Stimulated activated CD4-positive, alpha-beta T cell treated with anti-CD3 and anti-CD28 coated beads, Interleukin-4, amount 100 ng/mL, for 24 hours (primary cell): ENCODE measurements at places on chromosomes 5 and 9.

- DNase-seq: no peak
Measured at GRCh38 chr5:149203921-149204441, 62.7 kb downstream of the ABLIM3 start.

DNA sequence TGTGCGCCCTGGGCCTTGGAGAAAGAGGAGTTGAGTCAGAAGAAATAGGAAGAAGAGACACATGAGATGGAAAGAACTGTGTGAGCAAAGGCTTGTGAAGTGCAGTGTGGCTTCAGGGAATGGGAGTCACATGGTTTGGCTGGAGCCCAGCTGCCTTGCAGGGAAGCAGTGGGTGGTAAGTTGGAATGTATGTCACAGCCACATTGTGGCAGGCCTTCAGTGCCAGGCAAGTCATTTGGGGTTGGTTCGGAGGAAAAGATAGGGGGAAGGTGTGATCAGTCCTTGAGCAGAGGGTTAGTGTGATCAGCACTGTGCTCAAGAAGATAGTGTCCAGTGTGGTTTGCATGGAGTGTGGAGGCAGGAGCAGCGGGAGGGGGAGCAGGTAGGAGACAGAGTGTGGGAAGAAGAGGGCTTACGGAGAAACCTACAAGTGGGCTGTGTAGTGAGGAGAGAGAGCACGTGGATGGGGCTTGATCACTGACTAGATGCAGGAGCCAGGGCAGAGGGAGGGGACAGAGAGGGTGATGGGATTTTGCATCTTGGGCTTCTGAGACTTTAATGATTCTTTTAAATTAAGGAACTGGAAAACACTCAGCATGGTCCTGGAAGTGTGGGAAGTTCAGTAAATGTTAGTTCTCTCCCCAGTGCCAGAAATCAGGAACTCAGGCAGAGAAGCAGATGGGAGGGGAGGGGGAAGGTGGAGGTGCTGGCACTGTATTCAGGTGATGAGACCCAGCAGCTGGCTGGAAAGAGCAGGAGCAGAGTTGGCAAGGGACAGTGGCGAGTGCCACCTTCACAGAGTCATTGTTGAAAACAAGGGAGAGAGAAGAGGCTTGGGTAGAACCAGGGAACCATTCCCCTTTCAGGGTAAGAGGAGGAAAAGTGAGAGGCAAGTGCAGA lies 46.6 kb downstream of the ARHGAP26 start:
- DNase-seq: no peak

DNA sequence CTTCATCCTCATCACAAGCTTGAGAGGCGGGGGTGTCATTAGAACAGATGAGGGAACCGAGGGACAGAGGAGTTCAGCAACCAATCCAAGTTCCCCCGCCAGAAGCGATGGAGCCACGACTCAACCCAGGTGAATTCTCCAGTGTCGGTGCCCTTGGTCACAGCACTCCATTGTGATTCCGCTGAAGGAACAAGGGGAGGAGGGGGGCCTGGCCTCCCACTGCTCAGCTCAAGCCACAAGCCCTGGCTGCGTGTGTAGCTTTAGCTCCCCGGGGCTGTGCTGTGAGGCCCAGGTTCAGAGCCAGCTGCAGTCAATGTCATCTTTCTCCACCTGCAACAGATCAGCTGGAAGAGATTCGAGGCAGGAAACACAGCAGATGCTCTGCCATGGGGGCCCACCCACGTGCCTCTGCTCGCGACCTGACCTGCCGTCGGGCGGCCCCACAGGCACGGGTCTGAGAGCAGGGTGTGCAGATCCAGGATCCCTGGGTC lies 72.6 kb downstream of the GTF3C4 start:
- DNase-seq: no peak

DNA sequence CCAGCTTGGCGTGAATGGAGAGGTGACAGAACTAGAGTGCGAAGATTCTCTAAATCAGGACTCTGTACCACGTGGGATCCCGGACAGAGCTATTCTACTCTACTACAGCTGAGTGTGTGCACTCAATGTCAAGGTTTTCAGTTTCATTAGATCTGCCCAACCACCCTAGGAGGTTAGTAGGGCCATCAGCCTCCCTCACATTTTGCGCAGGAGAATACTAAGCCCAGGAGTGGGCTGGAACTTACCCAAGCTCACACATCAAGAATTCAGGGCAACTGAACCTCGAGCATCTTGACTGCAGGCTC lies 68.3 kb upstream of the TBC1D2 start:
- DNase-seq: no peak

DNA sequence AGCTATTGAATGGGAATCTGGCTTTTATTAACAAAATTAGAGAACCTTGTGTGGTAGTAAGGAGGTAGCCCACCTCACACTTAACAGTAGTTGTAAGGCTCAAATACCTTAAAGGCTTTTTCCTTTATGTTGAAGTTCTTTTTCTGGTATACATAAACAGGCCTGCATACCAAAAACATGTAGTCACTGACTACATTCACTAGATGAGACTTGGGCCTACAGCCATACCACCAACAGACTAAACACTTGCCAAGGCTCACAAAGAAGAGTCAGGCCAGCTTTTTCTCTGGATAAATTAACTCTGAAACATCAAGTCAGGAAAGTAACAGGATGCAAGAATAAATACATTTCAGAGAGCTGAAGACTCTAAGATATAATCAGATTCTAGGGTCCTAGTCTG lies 78.6 kb upstream of the MPDZ start:
- DNase-seq: no peak

GRCh38 chr9:34732478-34732877 lies 22.5 kb upstream of the CCL21 start:
- no peak for DNase-seq

- DNase-seq: no peak
Measured at GRCh38 chr9:126842220-126842842, 18.1 kb upstream of the ZBTB34 start.

GRCh38 chr9:80501635-80502034 lies 929.9 kb downstream of the TLE4 start:
- no peak for DNase-seq

- DNase-seq: no peak
Measured at GRCh38 chr9:79604149-79604548, 32.4 kb downstream of the TLE4 start.

- no peak for DNase-seq
Measured at GRCh38 chr5:27034565-27034964, 3.8 kb downstream of the CDH9 start.

DNA sequence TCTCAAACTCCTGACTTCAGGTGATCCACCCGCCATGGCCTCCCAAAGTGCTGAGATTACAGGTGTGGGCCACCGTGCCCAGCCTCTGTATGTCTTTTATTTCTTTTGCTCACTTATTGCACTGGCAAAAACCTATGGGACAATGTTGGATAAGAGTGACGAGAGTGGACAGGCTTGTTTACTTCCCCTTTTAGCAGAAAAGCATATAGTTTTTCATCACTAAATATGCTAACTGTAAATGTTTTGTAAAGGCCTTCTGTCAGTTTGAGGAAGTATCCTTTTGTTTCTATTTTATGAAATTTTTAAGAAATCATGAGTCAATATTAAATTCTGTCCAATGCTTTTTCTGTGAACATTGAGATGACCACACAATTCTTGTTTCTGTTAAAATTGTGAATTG lies 103.3 kb downstream of the AUH start:
- no peak for DNase-seq

- no peak for DNase-seq
Measured at GRCh38 chr5:154862766-154863165, 4.3 kb downstream of the CNOT8 start.

GRCh38 chr5:93721511-93721910 lies 19.9 kb downstream of the POU5F2 start:
- no peak for DNase-seq

- no peak for DNase-seq
Measured at GRCh38 chr9:91395106-91395552, 28.5 kb downstream of the NFIL3 start.

DNA sequence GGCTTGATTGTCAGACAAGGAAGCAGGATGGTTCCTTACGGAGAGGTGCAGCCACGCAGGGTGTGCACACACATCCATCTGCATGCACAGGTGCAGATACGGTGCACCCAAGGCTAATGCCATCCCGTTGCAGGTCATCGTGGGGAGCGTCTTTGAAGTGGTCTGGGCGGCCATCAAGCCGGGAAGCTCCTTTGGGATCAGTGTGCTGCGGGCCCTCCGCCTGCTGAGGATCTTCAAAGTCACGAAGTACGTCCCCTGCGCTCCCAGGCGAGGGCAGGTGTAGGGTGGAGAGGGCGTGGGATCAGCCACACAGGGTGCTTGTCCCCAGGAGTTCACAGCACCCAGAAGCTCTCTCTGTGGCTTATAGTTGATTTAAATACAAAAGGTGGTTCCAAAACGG lies 106.4 kb downstream of the CACNA1B start:
- DNase-seq: no peak

DNA sequence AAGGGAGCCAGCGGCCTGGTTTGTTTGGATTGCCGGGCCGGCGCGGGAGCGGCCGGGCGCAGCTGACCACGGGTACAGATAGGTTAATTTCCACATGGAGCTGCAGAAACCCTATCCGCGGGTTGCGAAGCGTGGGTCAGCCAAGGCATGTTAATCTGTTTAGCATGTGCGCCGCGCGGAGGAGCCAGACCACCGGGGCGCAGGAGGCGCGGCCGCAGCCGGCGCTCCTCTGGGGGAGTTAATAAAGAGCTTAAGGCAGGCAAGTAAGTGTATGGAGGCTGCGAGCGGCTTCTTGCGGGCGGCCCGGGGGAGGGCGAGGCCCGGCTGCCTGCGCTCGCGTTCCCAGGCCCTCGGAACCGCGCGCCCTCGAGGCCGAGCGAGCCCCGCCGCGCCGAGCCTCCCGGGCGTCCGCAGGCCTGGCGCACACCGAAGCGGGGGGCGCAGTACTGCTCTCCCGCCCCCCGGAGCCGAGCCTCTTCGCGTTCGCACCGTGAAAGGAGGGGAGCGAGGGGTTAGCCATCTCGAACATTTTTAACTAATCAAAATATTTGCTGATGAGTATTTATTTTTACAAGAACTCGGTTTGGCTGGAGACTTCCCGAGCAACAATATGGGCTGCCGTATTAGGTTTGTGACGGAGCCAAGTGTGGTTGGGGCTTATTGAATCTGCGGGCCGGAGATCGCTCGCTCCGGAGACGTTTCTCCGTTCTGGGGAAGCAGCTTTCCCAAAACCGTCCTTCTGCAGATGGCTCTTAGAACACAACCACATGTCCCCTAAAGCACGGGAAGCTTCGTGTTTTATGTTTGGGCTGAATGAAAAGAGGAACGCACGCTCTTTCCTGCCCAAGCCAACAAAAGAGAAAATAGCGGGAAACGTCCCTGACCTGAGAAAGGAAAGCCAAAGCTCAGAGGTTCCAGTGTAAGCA lies 28.8 kb downstream of the FOXD1 start:
- no peak for DNase-seq

DNA sequence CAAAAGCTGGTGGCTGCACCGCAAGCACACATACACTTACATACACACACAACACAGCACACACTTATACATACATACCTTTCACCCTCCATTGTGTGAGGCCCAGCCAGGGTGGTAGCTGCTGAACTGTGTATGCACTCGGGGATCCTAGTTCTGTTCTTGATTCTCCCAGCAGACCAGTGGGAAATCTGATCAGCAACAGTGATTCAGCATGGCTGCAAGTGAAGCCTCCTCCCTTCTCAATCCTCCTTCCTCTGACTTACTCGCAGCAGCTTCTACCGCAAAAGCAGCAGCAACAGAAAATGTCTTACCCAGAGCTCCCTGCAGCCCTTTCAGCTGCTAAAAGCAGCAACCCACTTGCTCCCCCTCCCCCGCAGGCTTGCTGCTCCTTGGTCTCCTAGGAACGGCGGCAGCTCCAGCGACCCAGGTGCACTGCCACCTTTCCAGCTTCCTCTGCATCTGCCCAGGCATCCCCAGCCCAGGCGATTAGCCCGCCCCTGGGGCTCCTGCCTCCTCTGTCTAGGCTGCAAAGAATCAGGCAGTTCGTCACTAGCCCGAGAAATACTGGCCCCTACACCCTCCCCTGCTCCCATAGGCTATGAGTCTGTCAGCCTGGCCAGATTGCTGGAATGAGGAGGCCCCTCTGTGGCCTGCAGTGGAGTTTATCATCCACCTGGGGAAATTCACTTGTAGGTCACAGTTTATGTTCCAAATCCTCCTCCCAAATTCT lies at the start of gene KLHL3:
KLHL3 (minus strand) TSS at position 535 of the 730 bp plus-strand sequence; CDS start at position 92, 443 bp downstream.
- peak; percentile 44 for DNase-seq

GRCh38 chr9:69283003-69283402 lies 42.0 kb upstream of the ENTREP1 start:
- no peak for DNase-seq

- DNase-seq: no peak
Measured at GRCh38 chr5:80967500-80968181, 7.5 kb downstream of the RASGRF2 start.

GRCh38 chr9:123090198-123090896 lies 56.9 kb downstream of the GPR21 start:
- no peak for DNase-seq

DNA sequence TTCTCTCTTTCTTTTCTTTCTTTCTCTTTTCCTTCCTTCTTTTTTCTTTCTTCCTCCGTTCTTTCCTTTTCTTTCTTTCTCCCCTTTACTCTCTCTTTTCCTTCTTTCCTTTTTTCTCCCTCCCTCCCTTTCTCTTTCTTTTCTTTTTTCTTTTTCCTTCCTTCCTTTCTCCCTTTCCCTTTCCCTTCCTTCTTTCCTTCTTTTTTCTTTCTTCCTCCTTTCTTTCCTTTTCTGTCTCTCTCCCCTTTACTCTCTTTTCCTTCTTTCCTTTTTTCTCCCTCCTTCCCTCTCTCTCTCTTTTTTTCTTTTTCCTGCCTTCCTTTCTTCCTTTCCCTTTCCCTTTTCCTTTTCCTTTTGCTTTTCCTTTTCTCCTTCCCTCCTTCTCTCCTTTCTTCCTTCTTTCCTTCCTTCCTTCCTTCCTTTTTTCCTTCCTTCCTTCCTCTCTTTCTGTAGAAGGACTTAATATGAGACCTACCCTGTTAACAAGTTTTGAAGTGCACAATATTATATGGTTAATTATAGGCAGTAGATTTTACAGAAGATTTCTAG lies 142.7 kb upstream of the CD180 start:
- DNase-seq: no peak

GRCh38 chr9:136182850-136183422 lies 22.0 kb downstream of the LHX3 start:
- DNase-seq: no peak

GRCh38 chr5:72508241-72509170 lies 1.3 kb upstream of the ZNF366 start:
- no peak for DNase-seq

DNA sequence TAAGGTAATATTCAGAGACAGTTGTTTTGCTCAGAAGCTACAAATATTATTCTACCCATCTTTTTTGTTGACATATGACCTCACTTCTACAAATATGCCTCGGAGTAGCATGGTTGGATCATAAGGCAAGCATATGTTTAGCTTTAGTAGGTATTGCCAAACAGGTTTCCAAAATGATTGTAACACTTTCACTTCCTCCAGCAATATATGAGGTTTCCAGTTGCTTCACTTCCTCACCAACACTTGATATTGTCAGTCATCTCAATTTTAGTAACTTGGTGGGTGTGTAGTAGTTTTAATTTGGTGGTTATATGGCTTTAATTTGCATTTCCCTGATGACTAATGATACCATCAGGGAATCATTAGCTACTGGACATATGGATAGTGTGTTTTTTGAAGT lies 46.7 kb downstream of the TNFSF8 start:
- DNase-seq: no peak
